NCI-H1417 (cell line): ENCODE measurements at places on chromosomes 4 and X.

- DNase-seq: no peak
Measured at GRCh38 chrX:2483398-2484060, 17.2 kb downstream of the DHRSX start.

DNA sequence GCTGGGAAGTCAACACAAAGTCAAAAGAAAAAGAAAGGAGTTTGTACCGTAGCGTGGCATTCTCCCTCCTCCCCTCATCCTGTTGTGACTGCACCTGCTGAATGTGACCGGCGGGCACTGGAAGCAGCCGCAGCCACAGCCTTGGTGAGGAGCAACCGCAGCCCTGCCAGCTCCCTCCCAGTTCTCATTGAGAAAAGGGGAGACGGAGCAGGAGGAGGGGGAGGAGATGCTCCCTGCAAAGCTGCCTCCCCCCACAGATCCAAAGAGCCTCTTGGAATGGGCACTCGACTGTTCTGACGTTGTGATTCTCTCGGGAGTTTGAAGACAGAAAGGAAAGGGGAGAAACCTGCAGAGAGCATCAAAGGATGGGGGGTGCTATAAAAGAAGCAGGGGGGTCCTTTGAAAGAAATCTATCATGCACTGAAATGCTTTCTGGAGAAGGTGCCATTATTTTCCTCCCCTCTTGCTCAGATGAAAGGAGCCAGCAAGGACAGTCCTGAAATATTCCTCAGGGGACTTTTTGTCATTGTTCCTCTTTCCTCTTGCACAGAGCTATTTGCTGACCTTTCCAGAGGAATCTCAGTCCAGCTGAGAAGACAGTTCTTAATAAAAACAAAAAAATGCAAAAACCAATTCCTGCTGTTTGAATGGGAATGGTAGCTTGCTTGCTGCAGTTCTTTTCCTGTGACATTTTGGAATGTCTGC, 429.7 kb downstream of the MAPK10 start:
- DNase-seq: peak; percentile 77

DNA sequence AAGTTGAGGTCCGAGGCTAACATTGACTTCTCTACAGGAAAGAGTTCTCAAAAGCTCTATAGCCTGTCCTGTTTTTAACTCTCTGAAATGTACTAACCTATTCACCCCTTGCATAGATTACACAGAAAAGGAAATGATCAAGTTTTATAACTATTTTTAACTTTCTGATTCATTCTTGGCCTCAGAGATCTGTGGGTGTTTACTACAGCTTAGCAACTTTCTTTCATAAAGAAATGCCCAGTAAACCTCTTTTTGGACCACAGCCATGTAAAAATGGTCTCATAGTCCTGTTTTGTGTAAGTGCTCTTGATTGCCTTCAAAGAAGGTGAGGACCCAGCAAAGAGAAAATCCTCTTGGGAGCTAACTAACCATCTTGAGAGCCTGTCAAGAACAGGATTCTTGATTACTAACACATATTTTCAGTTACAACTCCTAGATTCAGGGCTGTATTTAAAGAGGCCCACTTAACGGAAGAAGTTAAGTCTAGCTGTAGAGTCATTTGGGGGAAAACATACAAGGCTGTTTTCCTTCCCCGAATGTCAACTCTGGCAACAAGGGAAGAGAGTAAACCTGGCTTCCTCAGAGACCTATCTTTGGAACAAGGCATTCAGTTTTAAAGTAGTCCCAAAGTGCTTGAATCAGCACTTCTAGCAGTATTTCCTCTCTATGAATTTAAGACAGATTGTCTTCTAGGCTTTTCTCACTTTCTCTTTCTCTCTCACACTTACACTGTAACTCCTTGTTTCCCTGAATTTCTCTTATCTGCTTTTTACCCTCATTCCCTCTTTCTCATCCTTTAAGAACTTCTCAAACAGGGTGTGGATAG, 78.2 kb downstream of the IL21 start:
- DNase-seq: no peak

- DNase-seq: no peak
Measured at GRCh38 chrX:82934980-82935379, 573.1 kb upstream of the POU3F4 start.
